Activated CD4-positive, alpha-beta T cell treated with anti-CD3 and anti-CD28 coated beads for 48 hours (primary cell): ENCODE measurements at places on chromosomes 7 and 10.

- no peak for DNase-seq
These were observed 51.8 kb downstream of the GBF1 start for GRCh38 chr10:102297101-102297500.

DNA sequence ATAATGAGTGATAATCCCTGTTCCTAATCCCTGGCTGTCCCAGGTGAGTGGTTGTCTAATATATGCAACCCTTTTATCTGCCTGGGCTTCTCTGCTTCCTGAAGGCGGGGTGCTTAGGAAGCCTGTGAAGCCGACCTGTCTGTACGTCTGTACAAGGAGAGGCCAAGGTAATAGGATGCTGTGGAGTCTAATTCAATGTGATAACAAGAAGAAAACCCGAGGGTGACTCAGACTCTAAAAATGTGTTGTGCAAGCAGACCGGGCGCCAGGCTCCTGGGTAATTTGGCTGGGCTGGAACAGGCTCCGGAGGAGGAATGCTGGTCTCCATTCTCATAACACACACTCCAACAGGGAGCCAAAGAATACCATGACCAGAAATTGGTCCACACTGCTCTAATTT, 43.6 kb downstream of the THNSL1 start:
- DNase-seq = no peak

DNA sequence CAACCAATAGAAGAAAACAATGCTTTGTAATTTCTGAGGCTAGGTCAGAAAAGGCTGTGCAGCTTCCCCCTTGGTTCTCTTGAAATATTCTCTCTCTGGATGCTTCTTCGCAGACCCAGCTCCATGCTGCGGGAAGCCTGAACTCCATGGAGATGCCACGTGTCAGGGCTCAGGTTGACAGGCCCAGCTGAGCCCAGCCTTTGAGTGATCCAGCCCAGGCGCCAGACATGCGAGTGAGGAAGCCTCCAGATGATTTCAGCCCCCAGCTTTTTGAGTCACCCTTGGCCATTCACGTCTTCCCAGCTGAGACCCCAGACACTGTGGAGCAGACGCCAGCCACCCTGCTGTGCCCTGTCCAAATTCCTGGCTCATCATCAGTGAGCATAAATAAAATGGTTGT, 378.4 kb upstream of the NRP1 start:
- DNase-seq = no peak

GRCh38 chr10:132418527-132419416, 21.8 kb downstream of the PWWP2B start:
- no peak for DNase-seq

DNA sequence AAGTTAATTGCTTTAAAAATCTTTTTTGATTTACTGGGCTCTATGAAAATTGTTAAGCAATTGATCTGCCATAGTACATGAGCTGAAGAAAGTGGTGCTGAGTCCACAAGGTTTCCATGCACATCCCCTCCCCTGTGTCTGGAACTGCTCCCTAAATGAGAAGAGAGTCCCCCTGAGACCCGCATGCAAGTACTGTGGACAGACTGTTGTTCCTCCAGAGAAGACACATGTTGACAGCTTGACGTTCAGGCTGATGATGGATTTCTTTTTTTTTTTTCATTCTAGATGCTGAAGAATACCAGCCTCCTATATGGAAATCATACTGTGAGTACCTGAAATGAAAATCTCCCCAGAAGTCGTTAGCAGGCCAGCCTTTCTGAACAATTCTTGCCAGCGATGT, 159.8 kb downstream of the CHN2 start:
- no peak for DNase-seq

GRCh38 chr10:113704637-113705343, 25.1 kb downstream of the CASP7 start:
- peak; percentile 14 for DNase-seq

DNA sequence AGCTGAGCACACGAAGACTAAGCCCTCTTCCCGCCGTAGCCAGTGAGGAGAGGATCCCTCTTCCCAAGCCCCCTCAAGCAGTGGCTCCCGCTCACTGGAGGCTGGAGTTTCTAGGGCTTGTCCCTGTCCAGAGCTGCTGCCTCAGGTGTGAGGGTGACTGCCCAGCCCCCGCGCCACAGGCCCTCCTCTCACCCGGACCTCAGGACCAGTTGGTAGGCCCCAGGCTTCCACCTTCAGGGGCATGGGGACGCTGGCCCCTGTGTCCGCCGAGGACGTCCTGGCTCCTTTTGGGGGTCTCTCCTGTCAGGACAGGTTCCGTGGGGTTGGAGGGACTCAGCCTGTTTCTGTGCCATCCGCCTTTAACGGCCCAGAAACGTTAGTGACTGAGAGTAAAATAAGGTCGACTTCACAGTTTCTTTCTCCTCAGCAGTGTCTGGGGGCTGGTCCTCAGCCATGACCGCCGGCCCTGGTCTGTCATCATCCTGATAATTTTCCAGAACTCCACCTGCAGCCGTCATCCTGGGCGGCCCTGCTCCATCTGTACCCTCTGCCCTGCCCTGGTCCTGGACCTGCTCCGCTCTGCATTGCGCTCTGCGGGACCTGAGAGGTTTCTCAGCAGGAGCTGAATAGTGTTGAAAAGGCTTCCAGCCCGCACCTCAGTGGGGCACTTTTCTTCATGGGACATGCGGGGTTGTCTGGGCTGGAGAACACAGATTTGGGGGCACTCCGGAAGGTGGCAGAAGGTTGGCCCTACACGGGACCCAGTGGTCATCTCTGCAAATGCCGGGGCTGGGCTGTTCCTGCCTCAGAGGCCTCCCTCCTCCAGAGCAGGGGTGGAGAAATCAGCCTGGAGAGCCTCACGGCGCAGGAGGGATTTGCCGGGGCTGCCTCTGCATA, 36.0 kb upstream of the FAM20C start:
- DNase-seq = no peak

DNA sequence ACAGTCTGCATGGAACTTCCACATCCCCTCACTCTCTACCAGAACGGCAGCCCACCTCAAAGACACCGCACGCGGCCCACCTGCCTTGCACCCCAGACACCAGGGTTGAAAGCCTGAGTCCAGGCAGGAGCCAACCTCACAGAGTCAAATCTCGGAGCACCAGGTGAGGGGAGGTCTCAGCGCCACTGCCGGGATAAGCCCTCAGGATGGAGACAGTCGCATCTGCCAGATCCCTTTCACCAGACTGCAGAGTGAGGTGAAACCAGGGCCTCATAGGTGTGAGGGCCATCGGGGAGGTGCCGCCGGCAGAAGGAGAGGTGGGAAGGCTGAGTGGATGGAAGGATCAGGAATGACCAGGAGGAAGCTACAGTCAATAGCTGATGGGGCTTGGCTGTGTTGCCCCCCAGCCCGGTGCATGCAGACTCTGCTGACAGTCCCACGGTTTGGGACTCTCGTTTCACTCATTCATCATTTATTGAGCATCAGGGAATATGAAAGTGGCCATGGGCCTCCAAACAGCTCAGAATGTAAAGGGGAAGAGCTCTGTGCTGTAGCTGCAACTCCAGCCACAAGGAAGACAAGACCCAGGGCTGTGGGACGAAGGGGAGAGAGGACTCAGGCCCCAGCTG, 315.0 kb downstream of the PTPRN2 start:
- DNase-seq = no peak

- no peak for DNase-seq
These were observed 2.1 kb downstream of the ZNF394 start for GRCh38 chr7:99497766-99498545.

DNA sequence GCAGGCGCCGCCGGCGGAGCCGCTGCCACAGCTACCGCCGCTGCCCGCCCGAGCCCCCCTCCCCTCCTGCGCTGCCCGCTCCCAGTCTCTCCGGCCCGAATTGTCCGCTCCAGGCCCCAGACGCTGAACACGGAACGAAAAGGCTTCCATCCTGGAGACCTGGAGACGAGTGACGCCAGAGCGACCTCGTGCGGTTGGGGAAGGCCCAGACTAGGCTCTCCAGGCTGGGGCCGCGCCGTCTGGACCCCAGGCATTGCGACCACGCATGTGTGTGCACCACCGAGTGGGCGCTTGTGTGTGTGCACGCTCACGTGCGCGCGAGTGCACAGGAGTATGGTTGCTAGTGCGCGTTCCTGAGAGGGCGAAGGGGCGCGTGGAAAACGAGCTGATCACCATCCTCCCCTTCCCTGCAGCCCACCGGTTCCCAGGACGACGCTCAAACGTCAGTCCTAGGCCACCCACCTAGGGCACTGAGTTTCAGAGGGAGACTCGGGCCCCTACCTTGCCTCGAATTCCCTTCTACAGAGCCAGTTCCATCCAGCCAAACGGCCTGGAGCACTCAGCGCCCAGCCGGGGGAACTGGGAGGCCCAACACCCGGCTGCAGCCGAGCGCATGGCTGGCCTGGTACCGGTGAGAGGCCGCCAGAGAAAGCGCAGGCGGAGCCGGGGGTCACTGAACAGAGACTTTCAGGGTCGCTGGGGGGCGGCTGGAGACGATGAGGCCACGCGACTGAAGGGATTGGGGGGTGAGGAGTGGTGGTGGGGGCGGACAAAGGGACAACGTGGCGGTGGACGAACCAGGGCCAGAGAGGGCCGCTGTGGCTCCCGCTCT, 11.6 kb downstream of the LBX1 start:
- DNase-seq = peak; percentile 52

DNA sequence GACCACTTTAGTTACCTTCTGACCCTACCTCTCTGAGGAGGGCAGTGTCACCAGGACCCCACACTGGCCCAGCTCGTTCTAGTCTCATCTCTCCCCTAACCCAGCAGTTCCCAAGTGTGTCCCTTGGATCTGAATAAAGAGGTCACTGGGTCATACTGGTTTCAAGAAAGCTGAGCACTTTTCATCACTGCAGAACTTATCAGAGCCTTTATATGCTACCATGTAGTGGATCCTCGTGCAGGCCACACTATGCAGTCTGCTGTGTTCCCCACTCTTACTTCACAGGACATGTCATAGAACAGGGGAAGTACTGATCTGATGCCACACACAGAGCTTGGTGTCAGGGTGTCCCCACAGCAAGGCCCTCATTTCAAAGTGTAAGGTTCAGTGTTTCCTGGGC, 113.8 kb downstream of the GFRA1 start:
- no peak for DNase-seq

- DNase-seq = no peak
These were observed 41.1 kb downstream of the SIRT1 start for GRCh38 chr10:67925449-67926005.
